ENCODE measurements at places on chromosomes 1 and 21.

- no peak for DNase-seq
These were observed 6.3 kb downstream of the MORN1 start for GRCh38 chr1:2384941-2385481.

DNA sequence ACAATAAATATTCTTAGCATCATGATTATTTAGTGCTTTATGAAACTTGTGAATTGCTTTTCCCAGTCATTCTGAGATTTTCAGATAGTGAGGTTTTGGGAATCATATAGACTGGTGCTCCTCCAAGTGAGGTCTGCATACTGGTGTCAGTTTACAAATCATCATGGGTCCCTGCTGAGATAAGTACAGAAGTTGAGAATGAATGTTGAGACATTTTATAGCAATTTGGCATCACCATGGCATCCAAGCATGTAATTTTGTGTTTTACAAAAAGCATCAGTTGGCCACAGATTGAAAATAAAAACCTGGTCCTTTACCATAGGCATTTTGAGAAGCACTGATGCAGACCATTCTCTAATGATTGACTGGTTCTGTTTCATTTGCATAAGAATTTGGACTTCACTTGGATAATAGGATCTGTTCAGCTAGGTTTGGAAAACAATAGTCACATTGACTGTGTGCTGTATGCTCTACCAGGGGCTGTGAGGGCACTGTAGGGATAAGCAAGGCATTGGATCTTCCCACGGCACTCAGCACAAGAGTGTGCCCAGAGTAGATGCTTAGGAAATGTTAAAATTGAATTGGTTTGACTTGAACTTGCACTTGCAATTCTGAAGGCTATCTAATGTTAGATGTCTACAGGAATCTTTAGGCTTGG lies 79.0 kb upstream of the JUN start:
- no peak for DNase-seq

GRCh38 chr1:214136324-214136919 lies 144.5 kb upstream of the SMYD2 start:
- no peak for DNase-seq

DNA sequence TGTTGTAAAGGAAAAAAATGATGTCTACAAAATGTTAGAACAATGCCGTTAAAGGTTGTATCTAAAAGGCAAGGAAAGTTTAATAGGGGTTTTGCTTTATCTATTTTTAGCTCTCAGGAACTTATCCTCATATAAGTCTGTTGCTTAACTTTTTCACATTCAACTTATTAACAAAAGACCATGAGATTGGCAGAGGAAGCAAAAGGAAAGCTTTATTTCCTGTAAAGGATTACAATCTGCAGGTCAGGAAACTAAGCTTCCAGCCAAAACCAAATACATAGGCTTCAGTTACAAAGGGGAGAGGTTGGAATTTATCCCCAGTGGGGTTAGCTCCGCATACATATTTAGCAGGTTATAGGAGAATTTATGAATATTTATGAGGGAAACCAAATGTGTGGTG lies 58.7 kb upstream of the KIAA1614 start:
- no peak for DNase-seq

GRCh38 chr1:214844319-214844718 lies 238.2 kb upstream of the KCNK2 start:
- no peak for DNase-seq

DNA sequence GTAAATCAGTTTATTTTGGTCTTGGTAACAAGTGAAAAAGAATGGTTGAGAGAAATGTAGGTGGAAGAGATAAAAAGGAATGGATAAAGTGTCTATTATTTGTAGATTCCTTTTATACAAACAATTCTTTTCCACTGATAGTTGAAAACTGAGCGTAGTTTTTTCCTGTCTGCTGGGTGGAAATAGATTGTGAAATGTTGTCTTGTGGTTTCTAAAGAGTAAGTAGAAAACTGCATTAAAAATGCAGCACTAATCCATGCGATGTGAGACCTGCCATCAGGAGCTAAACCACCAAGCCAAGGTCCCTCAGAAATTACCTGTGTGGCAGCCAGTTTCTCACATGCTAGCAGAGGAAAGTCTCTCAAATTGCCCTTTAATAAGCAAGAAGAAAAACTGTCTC lies 103.2 kb upstream of the SLC44A3 start:
- DNase-seq: no peak

DNA sequence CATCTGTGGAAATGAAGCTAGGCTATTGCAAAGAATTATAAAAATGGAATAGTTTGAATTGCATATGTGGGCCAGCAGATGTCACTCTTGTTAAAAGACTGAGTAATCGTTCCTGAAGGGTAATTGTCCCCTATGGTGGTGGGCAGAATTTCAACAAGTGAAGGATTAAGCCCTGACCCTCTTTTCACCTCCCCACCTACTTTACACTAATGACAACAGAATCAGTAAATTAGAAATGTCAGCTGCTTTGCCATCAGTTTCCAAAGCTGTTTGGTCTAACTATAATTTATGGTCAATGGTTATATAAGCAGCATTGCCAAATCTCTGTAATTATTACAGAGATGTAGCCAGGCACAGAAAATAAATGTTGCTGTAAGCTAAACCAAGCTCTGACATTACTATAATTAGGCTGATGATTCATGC lies 898.6 kb downstream of the AMY1C start:
- DNase-seq: no peak

DNA sequence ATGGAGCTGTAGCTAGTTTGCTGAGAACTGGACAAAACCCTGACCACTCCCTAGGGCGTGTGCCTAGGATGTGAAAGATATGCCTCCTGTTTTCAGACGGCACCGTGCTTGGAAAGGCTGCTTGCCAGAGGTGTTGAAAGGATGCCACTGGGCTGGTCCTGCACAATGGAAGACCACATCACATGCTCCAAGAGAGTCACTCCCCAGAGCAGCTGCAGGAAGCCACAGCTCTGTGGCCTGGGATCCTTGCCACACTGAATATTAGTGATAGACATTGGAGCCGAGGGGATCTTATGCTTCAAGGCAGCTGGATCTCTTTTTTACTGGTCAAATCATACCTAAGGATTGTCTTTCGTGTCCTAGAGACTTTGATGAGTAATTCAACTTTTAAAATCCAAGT lies 6.6 kb upstream of the APP start:
- DNase-seq: no peak

- DNase-seq: no peak
These were observed 22.1 kb downstream of the AHDC1 start for GRCh38 chr1:27581823-27582243.

- no peak for DNase-seq
These were observed 151.7 kb downstream of the LYPLAL1 start for GRCh38 chr1:219325368-219325742.

GRCh38 chr1:245656189-245656717 lies 501.5 kb downstream of the KIF26B start:
- DNase-seq: no peak

GRCh38 chr21:36730291-36731281 lies 31.7 kb downstream of the SIM2 start:
- DNase-seq: no peak

GRCh38 chr1:152976688-152977087 lies 6.2 kb downstream of the SPRR4 start:
- DNase-seq: no peak

All from colonic mucosa (tissue), 4 donors.